ENCODE measurements at places on chromosomes 11 and 22.

DNA sequence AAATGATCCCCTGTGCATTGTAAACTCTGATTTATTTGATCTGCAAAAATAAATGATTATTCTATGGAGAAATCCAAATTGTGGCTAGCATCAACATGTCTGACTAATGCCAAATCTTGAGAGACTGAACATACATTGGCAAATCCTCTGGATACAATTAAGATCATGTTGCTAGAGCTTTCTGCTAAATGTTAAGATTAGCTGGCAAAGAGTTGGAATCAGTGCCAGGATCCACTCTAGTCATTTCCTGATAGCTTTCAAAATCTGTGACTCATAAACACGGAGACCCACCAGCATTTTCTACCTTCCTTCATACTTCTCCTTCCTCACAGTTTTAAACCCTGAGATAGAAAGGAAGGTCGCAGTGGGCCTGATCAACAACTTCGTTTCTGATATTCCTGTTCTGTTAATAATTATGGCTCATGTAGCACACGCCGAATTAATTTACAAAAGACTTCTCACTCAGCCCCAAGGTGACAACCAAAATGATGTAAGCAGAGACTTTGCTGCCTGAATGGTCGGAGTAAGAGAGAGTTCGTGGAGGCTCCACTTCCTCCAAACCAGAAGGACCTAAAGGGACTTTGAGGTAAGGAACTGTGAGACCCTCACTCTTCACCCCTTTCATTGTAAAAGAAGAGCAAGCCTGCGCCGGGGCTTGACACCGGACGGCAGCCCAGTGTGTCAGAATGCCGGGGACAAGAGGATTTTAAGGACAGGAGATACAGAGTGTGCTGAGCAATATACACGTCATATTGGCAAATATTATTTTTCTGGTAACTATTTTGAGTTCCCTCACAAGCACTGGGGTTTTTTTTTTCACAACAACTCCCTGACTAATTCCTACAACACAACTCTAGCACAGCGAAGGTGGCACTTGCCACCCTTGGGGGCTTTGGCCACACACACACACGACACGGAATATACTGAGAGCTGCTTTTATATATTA lies 42.0 kb downstream of the SERPINH1 start:
- no peak for DNase-seq

GRCh38 chr11:64649291-64649697 lies 58.3 kb downstream of the SLC22A12 start:
- DNase-seq, result no peak

- no peak for DNase-seq
Observed at GRCh38 chr11:95692526-95693260, 96.9 kb downstream of the FAM76B start.

DNA sequence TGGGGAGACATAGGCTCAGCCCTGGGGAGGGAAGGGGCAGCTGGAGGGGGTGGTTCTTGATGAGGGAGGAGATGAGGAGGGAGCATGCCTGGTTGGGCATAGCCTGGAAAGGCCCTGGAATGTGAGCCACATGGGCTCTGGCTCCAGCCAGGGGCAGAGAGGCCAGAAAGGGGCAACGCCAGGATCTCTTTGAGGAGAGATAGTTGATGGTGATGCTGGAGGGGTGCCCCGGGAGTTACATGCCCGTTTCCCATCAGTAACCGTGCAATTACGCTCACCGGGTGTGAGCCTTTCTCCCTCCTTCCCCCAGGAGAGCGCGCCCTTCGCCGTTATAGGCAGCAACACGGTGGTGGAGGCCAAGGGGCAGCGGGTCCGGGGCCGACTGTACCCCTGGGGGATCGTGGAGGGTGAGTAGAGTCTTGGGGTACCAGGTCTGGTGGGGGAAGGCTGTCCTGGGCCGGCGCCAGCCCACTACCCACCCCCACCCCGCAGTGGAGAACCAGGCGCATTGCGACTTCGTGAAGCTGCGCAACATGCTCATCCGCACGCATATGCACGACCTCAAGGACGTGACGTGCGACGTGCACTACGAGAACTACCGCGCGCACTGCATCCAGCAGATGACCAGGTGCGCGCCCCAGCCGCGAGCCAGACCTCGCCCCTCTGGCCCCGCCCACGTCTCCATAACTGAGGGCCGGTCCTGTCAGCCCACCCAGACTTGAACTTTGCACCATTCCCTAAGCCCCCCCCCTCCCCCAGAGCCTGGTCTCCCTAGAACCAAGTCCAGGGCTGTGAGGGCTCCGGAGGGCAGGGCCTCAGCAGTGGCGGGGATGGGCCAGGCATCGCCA lies 1.8 kb upstream of the GP1BB start:
- DNase-seq, result no peak

- DNase-seq, result no peak
Observed at GRCh38 chr11:68878022-68878421, 25.6 kb downstream of the MRPL21 start.

DNA sequence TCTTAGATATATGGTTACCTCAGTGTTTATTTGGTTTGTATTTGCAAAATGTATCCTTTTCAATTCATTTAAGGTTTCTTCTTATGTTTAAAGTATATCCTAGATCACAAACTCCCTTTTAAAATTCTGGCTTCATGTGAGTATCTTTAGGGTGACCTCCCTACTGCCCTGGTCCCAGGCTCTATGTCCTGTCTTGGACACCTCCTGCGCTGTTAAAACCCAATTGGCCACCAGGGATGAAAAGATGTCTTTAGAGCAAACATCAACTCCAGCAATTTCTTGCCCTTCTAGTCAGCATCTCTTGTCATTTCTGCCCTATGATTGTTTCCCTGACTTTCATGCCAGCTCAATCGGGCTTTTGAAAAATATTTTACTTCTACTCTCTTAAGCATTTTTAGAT lies 28.8 kb upstream of the SYT13 start:
- DNase-seq, result no peak

DNA sequence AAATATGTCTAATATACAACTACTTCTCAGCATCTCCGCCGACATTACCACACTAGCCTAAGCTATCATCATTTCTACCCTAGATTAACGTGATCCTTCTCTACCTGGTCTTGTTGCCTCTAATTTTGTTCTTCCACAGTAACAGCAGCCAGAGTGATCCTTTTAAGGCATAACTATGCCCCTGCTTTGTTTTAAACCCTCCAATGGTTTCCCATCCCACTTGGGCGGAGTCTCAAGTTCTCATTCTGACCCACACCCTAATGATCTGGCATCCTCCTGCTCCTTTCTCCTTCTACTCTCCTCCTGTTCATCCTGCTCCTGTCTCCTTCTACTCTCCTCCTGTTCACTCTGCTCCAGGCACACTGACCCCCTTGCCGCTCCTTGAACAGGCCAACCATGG lies 31.9 kb upstream of the POU2AF1 start:
- no peak for DNase-seq

DNA sequence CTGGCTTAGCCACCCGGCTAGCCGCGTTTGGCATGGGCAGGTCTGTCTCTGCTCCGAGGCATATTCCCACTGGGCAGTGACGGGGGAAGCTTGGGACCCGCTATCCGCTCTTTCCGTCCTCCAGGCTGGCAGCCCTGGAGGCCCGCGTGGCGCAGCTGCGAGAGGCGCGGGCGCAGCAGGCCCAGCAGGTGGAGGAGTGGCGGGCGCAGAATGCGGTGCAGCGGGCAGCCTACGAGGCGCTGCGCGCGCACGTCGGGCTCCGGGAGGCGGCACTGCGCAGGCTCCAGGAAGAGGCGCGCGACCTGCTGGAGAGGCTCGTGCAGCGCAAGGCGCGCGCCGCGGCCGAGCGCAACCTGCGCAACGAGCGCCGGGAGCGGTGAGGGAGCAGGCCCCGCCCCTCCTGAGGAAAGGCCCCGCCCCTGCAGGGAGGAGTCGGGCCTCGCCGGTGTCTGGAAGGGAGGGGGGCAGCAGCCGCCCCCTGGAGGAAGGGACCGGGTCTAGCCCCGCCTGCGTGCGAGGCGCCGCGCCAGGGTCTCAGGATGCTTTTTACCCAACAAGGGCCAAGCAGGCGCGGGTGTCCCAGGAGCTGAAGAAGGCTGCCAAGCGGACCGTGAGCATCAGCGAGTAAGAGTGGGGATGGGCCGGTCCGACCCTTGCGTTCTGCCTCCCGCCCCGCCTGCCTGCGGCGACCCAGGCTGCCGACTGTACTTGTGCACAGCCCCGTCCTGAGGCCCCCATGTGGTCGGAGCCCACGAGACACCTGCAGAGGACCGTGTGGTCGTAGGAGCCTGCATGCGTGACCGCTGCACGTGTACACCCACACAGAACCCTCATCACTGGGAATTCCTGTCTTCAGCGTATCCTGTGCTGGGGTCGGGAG lies 7.9 kb downstream of the ATG16L2 start:
- peak; percentile 83 for DNase-seq

DNA sequence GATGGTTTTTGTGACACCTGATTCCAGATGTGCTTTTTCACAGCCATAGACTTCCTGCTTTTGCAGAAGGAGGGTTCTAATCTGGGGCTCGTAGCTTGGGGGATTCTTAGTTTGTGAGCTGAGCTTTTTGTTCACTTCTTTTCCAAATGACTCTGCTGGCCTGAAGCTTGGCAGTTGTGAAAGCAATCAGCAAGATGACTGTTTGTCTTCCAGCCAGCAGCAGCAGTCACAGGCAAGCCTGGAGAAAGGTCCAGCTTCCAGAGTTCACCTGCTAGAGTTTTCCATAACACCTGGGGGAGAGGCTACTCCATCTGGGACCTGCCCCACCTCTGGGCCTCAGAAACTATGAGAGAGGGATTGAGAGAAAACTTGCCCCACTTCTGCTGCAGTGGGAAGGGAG lies 4.1 kb downstream of the MARK2 start:
- DNase-seq, result no peak

GRCh38 chr11:129275828-129276227 lies 83.7 kb upstream of the ARHGAP32 start:
- DNase-seq, result no peak

DNA sequence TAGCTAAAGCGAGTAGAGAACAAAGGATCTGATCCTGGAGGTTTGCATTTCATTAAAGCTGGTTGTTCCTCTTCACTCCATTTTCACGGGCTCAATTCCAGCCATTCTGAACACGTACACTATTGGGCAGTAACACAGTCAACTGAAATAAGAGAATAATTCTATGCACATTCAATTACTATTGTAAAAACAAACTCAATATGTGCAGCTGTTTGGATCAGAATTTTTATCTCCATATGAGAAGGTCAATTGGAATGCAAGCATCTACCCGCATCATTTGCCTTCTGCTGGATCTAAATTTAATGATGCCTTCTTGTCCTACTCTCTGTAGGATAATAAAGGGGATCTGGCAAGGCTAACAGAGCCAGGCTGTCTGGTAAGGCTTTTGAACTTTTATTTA lies 562.8 kb upstream of the CCDC179 start:
- DNase-seq, result no peak

All from activated CD4-positive, alpha-beta T cell treated with anti-CD3 and anti-CD28 coated beads for 48 hours (primary cell).